ENCODE measurements at places on chromosomes 1 and 21.

GRCh38 chr1:54577612-54578011 is 29.6 kb downstream of the ACOT11 start:
- no peak for DNase-seq

DNA sequence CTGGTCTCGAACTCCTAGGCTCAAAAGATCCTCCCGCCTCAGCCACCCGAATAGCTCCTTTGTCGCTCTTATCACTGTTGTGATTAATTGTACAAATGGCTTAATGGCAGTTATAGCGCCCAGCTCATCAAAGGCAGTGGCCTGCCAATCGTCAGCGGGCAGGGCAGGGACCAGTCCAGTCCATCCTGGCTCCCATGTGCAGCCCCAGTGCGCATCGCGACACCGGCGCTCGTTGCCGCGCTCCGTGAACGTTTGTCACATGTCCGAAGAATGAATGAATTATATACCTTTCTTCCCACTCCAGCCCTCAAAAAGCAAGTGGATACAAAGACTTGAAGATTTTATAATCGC is 18.4 kb downstream of the MTX1 start:
- DNase-seq = no peak

GRCh38 chr1:224505454-224506093 is 71.0 kb upstream of the WDR26 start:
- no peak for DNase-seq

- DNase-seq = no peak
These were observed 16.4 kb downstream of the TP73 start for GRCh38 chr1:3668585-3669300.

- DNase-seq = peak; percentile 51
These were observed 41.7 kb downstream of the PSMG1 start for GRCh38 chr21:39141502-39141901.

DNA sequence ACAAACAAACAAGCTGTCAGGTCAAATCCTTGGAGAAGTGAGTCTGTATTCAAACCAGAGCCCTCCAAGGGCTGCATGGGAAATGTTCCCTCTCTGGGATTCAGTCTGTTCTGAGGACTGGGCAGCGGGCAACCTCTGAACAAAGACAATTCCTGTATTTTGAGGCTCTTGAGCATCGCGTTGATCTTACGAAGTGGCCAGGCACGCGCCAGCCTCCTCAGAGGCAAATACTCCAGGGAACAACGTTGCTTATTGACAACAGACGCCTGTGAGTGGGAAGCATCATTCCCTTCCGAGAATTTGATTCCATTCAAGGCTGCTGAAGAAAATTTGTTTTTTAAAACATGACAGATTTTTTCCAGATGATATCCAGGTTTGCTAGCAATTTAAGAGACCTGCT is 20.0 kb upstream of the TACSTD2 start:
- DNase-seq = no peak

- DNase-seq = no peak
These were observed 91.7 kb downstream of the CDC14A start for GRCh38 chr1:100443811-100444571.

GRCh38 chr1:246933893-246934292 is 2.1 kb upstream of the AHCTF1 start:
- no peak for DNase-seq

- no peak for DNase-seq
These were observed 23.4 kb upstream of the TSPAN2 start for GRCh38 chr1:115112496-115113375.

DNA sequence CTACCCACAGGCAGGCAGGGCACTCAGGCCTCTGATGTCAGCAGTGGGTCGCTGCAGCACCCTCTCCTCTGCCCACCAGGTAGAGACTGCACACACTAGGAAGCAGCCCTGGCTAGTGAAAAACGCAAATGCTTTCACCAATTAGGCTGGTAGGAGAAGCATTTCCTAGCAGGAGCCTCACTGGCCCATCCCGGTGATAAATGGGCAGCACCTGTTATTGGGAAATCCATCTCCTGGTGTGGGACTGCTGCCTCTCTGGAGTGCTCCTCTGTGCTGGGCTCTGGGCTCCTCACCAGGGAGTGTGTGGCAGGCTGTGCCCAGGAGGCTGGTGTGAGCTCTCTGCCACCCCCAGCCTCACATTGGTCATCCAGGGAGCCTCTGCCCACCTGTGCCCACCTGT is 28.6 kb downstream of the LRP8 start:
- no peak for DNase-seq

- no peak for DNase-seq
These were observed 22.7 kb upstream of the GNG12 start for GRCh38 chr1:67855961-67856360.

DNA sequence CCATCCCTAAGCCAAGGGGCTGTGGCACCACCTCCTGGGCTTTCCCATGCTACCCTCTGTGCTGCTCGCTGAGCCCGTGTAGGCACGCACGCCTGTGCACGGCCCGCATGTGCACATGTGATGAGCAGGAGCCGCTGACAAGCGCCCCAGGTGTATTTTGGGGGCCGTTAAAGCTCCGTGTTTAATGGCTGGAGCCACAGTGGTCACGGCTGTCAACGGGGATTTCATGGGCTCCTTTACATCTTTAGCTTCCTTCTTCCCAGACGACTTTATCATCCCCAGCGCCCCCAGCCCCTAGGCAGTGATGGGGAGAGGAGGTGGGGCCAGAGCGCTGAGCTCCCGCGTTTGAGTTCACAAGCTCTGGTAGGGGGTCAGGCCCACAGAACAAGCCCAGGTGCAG is 11.7 kb upstream of the EPHA8 start:
- DNase-seq = no peak

- no peak for DNase-seq
These were observed 30.1 kb downstream of the MEF2D start for GRCh38 chr1:156470473-156470872.

GRCh38 chr1:21823980-21824702 is 12.1 kb downstream of the LDLRAD2 start:
- no peak for DNase-seq

GRCh38 chr1:218948446-218948845 is 225.2 kb upstream of the LYPLAL1 start:
- DNase-seq = no peak

- no peak for DNase-seq
These were observed 56.3 kb upstream of the NEK2 start for GRCh38 chr1:211731456-211732292.

GRCh38 chr1:89060091-89060490 is 4.9 kb downstream of the GBP1 start:
- no peak for DNase-seq

DNA sequence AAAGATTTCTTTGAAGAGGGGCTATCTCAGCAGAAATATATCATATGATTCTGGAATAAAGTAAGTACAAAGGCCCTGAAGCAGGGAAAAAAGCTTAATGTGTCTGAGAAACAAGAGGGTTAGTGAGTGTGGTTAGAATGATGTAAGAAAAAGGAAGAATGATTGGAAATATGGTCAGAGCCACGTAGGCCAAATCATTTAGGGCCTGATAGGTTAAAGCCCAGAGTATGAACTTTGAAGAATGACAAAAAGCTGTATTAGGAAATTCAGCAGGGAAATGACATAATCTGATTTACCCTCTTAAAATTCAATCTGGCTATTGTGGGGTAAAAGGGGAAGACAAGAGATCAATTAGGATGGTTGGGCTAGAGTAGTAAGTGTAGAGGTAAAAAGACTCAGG is 69.0 kb upstream of the MUTYH start:
- no peak for DNase-seq

- DNase-seq = no peak
These were observed 17.0 kb upstream of the SLC2A1 start for GRCh38 chr1:42975561-42976225.

DNA sequence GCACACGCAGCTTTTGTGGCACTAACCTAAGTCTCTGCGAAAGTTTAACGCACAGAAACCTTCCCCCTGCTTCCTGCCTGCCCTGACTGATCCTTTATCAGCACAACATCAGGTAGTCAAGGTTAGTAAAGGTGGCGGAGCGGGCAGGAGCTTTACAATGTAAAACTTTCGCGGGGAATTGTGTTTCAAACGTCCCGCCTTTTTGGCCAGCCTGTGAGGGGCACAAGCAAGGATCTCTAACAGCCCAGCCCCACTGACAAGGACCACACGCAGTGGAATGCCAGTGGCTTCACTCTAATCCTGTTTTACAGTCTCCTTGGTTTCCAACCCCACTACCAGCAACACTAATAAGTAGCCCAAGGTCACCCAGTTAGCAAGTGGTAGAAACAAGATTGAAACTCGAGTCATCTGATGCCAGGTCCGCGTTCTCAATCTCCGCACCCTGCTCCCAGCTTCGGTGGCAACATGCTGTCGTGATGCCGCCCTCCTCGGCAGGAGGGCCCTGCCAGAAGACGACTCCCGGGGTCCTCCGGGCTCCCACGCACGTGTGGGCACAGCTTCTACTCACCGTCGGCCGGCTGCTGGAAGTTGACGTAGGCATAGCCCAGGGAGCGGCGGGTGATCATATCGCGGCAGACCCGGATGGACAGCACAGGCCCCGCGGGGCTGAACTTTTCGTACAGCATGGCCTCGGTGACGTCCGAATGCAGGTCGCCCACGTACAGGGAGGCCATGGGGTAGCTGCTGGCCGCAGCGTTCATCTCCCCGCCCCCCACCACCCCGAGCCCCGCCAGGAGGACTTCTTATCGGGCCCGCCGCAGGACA is 1.2 kb downstream of the PABPC4 start:
- DNase-seq = no peak

GRCh38 chr1:111030590-111030989 is 66.9 kb upstream of the LRIF1 start:
- DNase-seq = no peak

GRCh38 chr1:53086491-53087070 is 24.6 kb downstream of the PODN start:
- DNase-seq = no peak

DNA sequence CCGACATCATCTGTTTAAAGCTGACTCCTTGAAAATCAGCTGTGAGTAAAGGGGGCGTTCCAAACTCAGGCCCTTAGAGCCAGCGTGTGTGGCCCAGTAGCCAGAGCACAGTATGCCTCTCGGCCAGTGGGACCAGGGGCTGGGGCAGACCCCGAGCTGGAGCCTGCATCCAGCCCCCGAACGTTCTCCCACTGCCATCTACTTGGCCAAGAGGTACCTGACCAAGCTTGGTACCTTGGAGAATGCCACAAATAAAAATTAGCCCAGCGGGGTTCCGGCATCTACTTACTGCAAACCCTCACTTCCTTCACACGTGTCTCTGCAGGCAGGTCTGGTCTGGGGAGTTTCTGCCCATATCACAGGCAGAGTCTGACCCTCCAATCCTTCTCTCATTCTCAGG is 56.7 kb upstream of the COL6A2 start:
- DNase-seq = peak; percentile 76

DNA sequence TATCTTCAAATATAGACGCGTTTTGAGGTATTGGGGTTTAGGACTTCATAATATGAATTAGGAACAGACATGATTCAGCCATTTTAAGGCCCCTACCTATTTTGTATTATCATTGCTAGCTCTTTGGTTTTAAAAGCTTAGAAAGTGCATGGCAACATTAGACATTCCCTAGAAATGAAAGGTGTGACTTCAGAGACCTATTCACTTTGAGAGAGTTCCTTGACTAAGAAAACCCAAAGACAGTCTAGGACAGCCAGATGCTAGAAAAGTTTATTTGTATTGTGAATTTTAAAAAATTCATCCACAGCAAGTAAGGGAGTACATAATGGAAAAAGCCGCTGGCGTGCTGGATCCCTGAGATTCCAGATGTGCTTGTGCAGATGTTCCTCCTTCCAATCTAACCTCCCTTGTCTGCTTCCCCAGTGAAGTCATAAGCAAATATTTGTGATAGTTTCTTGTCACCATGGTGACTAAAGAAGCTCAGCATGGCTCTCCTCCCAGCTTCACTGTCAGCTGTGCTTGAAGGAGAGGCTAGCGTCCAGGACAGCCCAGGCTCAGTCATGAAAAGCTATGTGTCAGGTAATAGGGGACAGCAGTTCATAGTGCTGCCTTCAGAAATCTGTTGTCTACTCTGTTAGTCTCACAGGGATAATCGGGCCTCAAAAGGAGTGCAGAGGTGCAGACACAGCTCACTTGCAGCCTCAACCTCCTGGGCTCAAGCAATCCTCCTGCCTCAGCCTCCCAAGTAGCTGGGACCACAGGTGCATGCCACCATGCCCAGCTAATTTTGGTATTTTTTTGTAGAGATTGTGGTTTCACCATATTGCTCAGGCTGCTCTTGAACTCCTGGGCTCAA is 34.8 kb downstream of the KPNA6 start:
- no peak for DNase-seq

DNA sequence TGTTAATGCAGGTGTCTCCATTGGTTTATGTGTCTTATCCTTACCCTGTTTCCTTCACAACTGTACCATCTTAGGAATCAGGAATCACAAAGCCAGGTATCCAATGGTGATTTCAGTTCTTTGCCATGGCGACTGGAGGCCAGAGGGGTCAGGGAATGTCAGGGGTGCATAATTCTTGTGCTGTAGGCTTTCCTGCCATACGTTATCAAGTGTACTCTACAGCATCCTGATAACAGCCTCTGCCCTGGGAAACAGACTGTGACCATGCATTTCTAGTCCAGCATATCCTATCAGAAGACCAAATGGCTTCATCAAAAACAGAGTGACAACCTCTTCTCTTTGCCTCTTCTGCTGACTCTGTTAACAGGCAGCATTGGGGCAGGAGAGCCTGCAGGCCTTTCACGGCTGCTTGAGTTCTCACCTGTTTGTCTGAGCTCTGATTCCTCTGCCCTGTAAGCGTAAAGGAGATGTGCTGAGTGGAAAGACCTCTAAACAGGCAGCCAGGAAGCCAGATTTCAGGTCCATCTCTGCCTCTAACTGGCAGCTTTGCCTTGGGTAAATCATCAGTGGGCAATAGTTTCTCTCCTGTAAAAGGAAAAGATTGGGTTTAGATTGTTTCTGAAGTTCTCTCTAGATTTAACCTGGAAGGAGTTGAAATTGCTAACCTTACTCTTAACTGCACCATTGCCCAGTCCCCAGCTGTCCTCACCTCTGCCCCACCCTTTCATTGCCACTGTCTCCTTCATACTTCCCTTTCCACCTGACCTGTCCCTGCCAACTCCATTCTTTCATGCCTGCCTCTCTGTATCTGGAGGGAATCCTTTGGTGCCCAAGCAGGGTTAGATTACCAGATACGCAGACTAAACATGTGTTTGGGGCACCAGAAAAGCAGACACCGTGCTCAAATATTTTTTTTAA is 80.2 kb downstream of the LRRC8D start:
- no peak for DNase-seq

- DNase-seq = no peak
These were observed 121.8 kb downstream of the SYF2 start for GRCh38 chr1:25110485-25110884.

GRCh38 chr1:75171876-75172275 is 37.7 kb downstream of the LHX8 start:
- DNase-seq = no peak

GRCh38 chr1:30359539-30360220 is 363.7 kb downstream of the MATN1 start:
- peak; percentile 82 for DNase-seq
